ENCODE measurements at places on chromosomes 2 and 18. TPM values are rescaled to one million over a fixed set of nuclear protein-coding genes. Genes with fewer than 3 reads are reported as not detected.

LAPTM4A gene
- total RNA-seq: 264 TPM

CCL20 gene
- not detected for total RNA-seq

- DNase-seq: no peak
Observed at GRCh38 chr2:71720596-71721361, 267.4 kb downstream of the DYSF start.

DNA sequence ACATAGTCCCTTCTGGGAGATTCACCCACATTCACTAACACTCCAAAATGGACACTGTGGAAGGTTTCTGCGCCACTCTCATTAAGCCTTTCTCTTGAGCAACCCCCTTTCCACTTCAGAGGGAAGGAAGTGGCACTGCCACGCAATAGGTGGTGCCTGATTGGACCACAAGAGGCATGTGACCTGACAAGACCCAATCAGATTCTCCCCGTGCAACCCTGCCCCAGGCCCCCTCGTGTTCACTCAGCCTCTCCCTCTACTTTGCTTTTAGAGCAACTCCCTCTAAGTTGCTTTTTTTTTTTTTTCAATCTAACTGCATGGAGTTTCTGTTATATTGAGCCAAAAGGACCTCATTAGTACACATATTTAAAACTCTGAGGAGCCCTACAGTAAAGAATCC is 158.0 kb downstream of the EN1 start:
- DNase-seq: no peak

All from breast epithelium (tissue), 4 donors.